Left hindlimb (tissue), 1 donor: ENCODE measurements at places on chromosomes 16 and 17.
A peak's percentile ranks its signal among the peaks of the same experiment; 100 is the strongest.

DNA sequence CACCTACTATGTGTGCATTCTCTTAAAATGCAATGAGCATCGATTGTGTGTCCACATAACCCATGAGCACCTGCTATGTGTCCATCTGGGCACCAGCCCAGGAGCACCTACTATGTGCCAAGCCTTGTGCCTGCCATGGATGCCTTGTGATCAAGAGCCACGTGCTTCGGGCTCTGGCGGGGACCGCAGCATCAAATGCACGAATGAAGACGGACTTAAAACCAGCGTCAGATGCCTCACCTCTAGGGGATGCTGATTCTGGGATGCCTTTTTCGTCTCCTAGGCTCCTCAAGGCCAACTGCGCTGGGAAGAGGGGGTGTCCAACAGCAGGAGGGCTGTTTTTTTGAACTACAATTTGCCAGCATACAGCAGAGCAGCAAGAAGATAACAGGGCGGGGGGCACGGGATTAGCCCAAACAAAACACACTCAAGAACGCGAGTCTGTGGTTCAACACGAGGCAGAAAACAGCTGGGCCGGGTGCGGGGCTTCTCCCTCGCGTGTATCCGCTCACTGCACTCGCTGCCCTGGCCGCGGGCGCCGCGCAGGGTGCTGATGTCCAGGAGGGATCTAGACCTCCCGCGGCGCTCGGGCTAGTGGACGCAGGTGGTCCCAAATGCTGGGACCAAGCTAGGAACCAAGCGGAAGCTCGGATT lies 1.2 kb upstream of the GLIS2 start:
- no peak for DNase-seq

GRCh38 chr16:50136399-50136798 lies 16.7 kb upstream of the TENT4B start:
- no peak for DNase-seq

GRCh38 chr16:85936816-85937215 lies 37.9 kb downstream of the IRF8 start:
- no peak for DNase-seq

DNA sequence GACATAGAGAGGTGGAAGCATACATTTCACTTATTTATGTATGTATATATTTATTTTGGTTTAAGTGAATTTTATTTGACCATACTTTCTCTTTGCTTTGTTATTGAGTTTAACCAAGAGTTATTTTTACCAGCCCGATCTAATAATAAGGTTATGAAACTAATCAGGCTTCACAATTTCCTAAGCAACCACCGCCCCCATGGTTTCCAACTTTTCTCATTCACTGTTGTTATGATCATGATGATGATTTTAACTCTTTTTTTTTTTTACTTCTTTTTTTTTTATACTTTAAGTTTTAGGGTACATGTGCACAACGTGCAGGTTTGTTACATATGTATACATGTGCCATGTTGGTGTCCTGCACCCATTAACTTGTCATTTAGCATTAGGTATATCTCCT lies 30.6 kb downstream of the DNAH9 start:
- no peak for DNase-seq

GRCh38 chr16:15575293-15576049 lies 67.5 kb downstream of the MARF1 start:
- DNase-seq, result no peak

DNA sequence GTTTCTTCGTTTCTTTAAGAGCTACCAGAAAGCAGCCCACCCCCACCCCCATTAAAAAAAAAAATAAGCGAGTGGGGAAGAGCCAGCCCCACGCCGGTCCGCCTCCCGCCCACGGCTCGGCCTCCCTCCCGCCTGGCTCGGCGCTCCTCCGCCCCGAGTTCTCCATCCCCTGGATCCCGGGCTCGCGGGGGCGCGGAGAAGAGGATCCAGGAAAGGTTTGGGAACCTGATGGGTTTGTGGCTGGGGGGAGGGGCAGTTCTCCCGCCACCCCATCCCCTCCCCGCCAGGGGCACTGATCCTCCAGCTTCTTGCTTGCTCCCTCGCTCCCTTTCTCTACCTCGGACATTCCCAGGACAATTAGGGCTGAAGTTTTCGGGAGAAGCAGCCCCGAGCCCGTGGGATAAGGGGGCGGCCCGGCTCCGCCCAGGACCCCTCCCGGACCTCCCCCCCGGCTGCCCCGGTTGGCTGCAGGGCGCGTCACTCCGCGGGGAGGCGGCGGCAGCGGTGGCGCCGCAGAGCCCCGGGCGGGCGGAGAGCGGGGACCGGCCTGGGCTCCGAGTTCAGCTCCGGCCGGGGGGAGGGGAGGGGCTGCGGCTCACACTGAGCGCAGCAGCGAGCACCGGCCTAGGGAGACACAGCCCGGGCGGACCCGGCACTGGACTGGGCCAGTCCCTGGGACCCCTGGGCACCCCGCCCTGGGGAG lies 1.0 kb upstream of the SALL1 start:
- peak; percentile 74 for DNase-seq

DNA sequence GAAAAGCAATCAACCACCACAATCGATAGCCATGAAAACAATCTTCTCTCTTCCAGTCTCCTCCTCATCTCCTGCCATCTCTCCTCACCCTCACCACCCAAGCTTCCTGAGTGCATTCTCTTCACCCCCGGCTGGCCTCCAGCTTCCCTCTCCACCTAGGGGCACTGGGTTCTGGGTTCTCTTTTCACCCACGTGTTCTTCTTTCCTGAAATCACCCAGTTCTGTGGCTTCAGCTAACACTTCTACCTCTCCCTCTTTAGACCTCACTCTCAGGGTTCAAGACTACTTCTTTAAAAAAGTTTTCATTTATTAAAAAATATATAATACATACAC lies 8.2 kb downstream of the ITGAM start:
- DNase-seq, result no peak

- no peak for DNase-seq
These were observed 60.2 kb upstream of the PHOSPHO1 start for GRCh38 chr17:49290690-49291359.

GRCh38 chr16:76343769-76344168 lies 66.6 kb downstream of the CNTNAP4 start:
- no peak for DNase-seq

DNA sequence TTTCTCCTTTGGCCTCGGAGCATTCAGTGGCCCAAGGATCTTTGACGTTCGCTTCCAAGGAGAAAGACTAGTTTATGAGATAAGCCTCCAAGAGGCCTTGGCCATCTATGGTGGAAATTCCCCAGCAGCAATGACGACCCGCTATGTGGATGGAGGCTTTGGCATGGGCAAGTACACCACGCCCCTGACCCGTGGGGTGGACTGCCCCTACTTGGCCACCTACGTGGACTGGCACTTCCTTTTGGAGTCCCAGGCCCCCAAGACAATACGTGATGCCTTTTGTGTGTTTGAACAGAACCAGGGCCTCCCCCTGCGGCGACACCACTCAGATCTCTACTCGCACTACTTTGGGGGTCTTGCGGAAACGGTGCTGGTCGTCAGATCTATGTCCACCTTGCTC lies 1.4 kb downstream of the AOC3 start:
- no peak for DNase-seq

- DNase-seq, result no peak
These were observed 5.3 kb downstream of the BEAN1 start for GRCh38 chr16:66432429-66432828.

GRCh38 chr17:81102352-81102751 lies 63.0 kb upstream of the PVALEF start:
- DNase-seq, result no peak

DNA sequence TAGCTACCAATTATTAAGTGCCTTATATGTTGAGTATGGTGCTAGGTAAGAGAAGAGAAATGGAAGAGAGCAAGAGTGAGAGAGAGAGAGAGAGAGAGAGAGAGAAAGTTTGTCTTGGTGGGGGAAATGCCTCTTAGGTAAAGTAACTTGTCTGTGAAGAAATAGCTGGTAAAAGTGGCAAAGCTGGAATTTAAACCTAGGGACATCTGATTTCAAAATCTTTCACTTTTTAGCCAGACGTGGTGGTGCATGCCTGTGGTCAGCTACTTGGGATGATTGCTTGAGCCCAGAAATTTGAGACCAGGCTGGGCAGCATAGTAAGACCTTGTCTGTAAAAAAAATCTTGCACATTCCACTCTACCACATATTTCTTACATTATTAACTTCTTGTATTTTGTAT lies 23.0 kb upstream of the CDR2 start:
- peak; percentile 35 for DNase-seq

DNA sequence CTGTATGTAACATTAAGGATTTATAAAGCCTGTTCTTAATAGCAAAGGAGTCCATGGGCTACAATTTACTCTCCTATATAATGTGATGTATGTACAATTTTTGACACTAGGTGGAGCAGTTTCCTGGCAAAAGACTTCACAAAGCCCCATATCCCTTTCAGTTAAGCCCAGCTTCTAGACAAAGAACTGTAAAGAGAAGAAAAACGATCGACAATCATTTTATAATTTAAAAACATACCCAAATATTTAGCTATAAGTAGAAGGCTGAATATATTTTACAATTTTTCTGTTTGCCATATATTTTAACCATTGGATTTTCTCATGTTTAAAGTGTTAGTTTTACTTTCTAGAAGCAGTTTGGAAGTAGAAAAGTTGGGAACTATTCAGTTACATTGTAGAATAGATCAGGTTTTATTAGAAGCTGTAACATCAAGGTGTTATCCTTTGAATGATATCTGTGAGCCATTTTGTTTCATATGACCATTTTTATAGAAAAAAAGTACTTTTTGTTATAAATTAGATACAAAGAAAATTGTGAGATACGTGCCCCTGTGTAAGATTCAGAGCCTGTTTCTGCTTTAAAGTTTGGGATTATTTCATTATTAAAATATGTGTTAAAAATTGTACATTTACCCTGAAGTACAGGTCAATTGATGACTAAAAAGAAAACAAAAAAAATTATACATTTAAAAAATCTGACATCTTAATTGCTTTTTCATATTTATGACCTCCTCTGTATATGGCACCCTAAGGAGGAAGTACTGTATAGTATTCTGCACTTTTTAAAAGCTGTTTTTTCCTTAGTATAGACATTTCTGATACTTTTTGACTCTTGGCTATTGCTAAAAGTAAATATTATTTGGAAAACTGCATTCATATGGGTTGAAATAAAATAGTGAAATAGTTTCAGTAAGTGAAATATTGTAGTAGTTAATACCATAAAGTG lies 46.3 kb downstream of the VMP1 start:
- DNase-seq, result no peak

- no peak for DNase-seq
These were observed 22.8 kb downstream of the CACNA1H start for GRCh38 chr16:1175566-1176279.

- DNase-seq, result no peak
These were observed 107.6 kb upstream of the HLF start for GRCh38 chr17:55157165-55157564.

DNA sequence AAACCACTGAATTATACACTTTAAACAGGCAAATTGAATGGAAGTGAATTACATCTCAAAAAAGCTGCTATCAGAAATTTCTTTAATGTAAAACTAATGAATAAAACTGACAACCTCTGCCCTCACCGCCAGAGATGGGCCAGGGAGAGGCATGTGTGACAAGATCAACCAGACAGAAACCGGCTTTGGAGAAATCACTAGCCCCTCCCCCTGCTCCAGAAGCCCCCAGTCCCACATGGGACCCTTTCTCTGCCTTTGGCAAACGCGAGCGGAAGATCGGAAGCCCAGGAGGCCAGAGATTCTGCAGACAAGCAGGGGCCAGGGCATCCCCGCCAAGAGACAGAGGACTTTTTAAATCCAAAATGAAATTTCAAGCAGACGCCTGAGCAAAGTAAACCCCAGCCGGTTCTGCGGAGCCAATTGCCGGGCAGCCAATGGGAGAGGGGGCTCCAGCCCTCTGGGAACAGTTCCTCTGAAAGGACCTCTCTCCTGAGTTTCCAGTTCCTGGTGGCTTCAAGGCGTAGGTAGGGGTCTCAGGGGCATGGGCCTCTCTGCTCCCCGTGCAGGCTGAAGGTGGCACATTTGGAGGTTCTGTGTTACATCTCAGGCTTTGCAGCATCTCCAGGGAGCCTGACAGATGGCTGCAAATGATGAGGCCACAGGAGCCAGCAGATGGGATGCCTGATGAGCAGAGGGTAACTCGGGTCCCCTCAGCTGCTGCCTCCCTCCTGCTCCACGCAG lies 118.1 kb downstream of the GSG1L start:
- no peak for DNase-seq

DNA sequence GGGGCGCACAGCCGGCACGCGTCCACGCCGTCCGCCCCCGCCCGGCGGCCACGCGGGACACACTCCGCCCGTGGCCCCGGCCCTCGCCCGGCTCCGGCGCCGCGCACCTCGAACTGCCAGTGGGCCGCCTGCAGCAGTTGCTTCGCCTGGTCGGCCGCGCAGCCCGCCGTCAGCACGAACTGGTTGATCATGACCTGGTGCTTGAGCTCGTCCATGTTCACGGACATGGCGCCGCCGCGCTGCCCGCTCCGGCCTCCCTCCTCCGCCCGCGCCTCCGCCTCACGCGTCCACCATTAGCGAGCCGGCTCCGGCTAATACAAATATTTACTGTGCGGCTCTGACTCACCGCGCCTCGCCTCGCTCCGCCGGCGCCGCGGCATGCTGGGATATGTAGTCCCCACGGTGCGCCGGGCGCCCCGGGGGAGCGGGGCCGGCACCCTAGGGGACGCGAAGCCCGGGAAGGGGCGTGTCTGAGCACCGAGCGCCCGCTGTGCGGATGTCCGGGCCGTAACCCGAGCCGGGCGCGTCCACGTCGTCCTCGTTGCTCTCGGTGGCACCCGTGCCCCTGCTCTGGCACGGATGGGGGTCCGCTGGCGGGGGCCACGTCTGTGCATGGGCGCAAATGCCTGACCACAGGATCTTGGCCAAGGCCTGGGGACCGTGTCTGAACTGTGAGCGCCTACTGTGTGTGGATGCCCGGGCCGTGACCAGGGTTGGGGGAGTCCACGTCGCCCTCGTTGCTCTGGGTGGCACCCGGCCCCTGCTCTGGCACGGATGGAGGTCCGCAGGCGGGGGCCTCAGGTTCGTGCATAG lies at the start of gene UBALD1:
TSS of gene UBALD1 (minus strand) at position 318 of the 813 bp plus-strand sequence. CDS start at position 227, 91 bp downstream.
- peak; percentile 82 for DNase-seq

DNA sequence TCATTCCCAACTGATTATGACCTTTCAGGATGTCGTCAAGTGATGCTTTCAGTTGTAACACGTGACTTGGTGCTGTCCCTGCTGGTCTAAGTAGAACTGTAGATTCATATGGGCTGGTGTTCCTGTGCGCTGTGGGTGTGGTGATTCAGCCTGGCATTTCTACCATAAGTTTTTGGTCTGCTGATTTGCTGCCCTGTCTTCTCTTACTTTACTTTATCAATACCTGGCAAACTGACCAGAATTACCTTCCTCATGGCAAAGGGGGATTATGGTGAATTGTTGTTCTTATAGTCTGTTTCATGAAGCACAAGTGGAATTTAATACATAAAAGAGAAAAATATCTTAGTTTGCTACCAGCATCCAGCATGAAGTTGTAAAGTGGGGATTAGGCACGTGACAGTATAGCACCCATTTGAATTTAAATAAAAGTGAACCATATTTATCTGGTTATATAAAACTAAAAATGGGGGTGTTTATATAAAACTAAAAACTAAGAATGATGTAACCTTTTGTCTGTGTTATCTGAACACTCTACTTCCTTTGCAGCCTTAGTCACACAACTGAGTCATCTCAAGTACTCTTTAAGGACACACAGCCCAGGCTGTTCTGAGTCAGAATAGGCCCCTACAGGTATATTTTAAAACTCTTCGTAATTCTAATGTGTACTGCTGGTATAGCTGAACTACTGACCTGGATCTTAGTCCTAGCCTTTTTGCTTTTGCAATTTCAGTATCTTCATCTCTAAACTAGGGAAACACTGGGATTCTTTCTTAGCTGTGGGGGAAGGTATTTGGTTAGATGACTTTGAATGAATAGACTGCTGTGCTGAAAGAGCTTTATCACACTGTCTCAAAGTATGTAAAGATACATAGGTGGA lies 28.3 kb downstream of the TTC19 start:
- DNase-seq, result no peak
